ENCODE measurements at places on chromosomes 13 and 19.

DNA sequence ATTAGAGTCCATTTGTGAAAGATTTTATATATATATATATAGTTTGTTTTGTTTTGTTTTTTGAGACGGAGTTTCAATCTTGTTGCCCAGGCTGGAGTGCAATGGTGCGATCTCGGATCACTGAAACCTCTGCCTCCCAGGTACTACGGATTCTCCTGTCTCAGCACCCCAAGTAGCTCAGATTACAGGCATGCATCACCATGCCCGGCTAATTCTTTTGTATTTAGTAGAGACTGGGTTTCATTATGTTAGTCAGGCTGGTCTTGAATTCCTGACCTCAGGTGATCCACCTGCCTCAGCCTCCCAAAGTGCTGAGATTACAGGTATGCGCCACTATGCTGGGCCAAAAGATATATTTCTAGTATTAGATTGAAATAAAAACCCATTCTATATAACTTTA lies 4.0 kb upstream of the ZNF701 start:
- DNase-seq, result no peak

DNA sequence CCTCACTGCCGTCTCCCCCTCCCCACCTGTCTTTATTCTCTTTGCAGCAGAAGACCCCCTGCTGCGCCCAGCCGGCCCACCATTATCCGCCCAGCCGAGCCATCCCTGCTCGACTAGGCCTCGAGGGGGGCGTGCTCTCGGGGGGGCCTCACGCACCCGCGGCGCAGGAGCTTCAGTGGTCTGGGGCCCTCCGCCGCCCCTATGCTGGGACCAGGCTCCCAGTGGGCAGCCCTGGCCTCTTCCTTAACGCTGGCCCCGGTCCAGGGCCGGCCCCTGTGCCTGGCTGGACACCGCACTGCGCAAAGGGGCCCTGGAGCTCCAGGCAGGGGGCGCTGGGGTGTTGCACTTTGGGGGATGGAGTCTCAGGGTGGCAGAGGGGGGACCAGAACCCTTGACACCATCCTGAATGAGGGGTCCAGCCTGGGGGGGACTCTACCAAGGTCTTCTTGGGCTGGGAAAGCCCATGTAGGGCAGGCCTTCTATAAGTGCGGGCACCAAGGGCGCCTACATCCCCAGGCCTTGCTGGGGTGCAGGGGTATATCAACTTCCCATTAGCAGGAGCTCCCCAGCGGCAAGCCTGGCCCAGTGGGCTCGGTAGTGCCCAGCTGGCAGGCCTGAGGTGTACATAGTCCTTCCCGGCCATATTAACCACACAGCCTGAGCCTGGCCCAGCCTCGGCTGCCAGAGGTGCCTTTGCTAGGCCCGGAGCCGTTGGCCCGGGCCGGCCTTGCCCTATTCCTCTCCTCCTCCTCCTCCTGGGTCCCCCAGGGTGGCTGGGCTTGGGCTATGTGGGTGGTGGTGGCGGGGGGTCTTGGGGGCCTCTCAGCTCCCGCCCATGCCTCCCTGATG lies 4.9 kb downstream of the TMED1 start:
- DNase-seq, result no peak

DNA sequence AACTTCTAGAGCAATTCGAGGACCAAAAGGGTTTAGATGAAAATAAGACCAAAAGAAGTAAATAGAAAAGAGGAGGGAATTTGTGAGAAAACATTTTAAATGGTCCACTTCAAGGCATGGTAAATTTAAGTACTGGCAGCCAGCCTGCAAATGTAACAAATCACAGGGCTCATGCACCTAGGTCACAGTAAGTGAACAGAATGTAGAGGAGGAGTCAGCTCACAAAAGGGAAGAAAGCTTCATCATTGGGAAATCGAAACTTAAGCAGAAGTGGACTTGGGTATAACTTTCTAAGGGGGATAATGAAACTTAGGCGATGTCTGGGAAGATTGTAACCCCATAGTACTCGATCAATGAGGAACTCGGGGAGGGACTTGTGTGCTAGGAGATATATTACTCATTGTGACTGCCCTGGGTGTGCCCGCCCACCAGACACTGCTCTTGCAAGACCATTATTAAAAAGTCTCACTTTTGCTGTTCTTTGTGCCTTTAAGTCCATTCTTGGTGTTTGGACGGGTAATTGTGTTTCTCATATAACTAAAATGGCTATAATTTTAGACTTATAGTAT lies 1053.6 kb upstream of the MIR17HG start:
- no peak for DNase-seq

GRCh38 chr19:38849147-38849859 lies 483 bp downstream of the HNRNPL start:
- DNase-seq, result peak; percentile 75

DNA sequence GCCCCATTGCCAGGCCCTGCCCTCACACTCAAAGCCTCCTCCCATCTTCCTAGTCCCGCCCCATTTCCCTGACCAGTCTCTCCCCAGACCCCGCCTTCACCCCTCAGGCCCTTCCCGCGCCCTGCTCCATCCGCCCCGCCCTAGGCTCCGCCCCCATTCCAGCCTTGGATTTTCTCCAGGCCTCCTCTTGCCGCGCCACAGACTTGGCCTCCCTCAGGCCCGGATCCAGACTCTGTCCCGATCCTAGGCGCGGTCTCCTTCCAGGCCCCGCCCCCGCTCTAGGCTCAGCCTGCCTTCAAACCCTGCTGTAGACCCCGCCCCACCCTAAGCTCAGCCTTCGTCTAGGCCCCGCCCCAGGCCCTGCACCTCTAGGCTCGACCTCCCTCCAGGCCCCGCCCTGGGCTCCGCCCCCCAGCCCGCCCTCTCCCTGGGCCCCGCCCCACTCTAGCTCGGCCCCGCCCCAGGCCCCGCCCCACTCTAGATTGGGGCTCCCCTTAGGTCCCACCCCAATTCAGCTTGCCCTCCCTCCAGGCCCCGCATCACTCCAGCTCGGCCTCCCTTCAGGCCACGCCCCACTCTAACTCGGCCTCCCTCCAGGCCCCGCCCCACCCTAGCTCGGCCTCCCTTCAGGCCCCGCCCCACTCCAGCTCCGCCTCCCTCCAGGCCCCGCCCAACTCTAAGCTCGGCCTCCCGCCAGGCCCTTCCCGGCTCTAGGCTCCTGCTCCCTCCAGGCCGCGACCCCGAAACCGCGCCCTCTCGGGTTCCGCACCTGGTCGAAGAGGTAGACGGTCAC lies 18.5 kb downstream of the LMTK3 start:
- no peak for DNase-seq

DNA sequence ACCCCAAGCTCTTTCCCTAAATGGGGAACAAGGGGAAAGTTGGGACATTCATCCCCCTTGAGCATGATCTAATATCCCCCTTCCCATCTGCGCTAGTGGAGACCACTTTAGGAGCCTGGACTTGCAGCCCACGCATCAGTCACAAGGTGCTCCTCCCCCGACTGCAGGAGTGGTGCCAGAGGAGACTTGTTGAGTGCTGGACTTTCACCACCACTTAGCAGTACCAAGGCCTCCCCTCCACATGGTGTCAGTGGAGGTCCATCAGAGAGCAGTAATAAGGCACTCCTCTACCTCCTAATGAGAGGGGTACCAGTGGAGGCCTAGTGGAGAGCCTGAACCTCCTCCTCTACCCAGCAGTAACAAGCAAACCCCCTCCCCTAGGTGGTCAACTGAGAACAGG lies 22.5 kb downstream of the CAB39L start:
- DNase-seq, result no peak

GRCh38 chr13:35882722-35883497 lies 248.3 kb downstream of the DCLK1 start:
- DNase-seq, result no peak

DNA sequence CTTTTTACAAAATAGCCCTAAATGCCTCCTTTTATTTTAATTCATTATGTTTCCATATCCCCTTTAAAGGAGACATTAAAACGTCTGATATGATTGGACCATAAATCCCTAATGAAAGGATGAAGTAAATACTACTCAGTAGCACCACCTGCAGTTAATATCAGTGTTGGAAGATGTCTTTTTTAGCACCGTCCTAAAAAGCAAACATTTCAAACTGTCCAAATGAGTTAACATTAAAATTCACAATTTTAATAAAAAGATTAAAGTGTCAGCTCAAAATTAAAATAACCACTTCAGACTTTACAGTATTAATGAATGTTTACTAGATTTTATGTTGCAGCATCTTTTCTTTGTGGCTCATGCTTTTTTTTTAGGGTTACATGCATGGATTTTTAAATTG lies 12.3 kb downstream of the ZNF507 start:
- DNase-seq, result no peak

- no peak for DNase-seq
Observed at GRCh38 chr13:42786715-42787114, 5.3 kb downstream of the FAM216B start.

- no peak for DNase-seq
Observed at GRCh38 chr19:4144666-4145249, 8.7 kb upstream of the CREB3L3 start.

- peak; percentile 71 for DNase-seq
Observed at GRCh38 chr13:51584731-51585672, 740 bp downstream of the WDFY2 start.

DNA sequence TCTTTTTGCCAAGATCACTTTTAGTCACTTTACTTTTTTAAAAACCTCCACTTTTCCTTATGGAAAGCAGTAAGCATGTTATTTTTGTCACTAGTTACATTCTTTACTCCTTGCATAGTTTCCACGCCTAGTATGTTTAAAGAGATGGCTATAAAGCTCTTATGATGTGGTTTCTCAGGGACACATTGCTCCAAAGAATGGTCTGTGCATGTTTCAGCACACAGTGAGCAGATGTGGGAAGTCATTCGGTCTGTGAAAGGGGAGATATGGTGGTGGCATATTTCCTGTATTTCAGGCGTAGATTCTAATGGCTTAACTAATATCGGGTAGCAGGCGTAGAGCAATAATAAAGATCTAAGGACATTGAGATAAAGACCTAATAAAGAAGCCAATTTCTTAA lies 180.7 kb downstream of the SLITRK6 start:
- no peak for DNase-seq

DNA sequence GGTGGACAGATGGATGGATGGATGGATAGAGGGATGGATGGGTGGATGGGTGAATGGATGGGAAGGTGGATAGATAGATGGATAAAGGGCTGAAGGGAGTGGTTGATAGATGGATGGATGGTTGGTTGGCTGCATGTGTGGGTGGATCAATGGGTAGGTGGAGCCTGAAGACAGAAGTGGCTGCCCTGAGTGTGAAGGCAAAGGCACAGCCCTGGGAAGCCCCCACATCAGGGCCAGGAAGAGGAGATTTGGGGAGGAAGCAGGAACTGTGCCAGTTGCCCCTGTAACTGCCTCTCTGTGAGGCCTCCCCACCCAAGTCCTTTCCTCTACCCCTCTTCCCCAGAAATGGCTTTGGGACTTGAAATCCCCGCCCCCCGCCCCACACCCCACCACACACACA lies 43.4 kb upstream of the NFIC start:
- no peak for DNase-seq

DNA sequence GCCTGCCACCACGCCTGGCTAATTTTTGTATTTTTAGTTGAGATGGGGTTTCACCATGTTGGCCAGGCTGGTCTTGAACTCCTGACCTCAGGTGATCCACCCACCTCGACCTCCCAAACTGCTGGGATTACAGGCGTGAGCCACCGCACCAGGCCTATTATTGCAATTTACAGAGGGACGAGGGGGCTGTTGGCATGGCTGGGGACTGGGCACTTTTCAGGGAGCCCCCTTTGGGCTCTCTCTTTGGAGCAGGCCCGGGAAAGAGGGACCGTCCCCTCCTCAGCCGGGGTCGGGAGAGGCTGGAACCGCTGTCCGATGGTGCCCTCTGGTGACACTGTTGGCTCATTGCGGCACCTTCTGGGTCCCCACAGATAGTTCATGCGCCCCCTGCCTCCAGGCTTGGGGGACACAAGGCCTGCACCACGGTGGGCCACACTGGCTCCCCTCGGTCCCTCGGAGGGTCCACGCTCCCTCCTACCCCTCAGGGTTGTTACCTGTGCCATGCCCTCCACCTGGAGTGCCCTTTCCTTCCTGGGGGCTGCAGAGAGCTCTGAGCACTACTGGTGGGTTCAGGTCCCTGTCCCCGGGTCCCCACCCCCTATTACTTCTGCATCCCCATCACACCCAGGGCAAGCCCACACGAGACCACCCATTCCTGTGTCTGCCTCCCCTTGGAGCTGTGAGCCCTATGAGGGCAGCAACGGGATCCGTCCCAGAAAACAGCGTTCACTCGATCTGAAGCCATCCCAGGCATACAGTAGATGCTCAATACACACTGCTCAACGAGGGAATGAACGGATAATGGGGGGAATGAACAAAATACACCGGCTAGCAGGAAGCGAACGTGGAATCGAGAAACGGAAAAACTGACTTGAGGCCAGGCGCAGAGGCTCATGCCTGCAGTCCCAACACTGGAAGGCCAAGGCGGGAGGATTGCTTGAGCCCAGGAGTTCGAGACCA lies 12.5 kb downstream of the FEM1A start:
- peak; percentile 24 for DNase-seq

- DNase-seq, result no peak
Observed at GRCh38 chr19:19061506-19061905, 2.3 kb upstream of the SLC25A42 start.

GRCh38 chr19:46216612-46217011 lies 12.9 kb upstream of the IGFL1 start:
- no peak for DNase-seq

- DNase-seq, result no peak
Observed at GRCh38 chr13:93398167-93399035, 171.8 kb downstream of the GPC6 start.

DNA sequence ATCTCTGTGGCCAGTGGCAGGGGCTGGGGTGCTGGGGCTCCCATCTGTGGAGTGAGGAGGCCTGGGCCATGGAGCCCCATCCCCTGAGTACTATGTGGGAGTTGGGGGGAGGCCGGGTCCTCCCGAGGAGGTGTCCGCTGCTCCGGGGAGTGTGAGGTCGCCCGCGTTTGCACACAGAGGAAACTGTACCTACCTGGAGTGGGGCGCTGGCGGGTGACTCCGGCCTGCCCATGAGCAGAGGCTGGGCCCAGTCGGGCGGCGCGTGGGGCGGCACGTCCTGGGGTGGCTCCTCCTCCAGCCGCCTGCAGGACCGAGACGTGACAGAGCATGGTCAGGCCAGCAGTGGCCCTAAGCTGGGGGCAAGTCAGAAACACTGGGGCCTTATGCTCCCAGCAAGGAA lies 33.8 kb upstream of the MATK start:
- DNase-seq, result no peak

- DNase-seq, result no peak
Observed at GRCh38 chr13:104015646-104016396, 949.6 kb upstream of the SLC10A2 start.

GRCh38 chr13:100131863-100132574 lies 43.1 kb downstream of the PCCA start:
- no peak for DNase-seq

- DNase-seq, result no peak
Observed at GRCh38 chr13:103213152-103213551, 146.9 kb upstream of the SLC10A2 start.

DNA sequence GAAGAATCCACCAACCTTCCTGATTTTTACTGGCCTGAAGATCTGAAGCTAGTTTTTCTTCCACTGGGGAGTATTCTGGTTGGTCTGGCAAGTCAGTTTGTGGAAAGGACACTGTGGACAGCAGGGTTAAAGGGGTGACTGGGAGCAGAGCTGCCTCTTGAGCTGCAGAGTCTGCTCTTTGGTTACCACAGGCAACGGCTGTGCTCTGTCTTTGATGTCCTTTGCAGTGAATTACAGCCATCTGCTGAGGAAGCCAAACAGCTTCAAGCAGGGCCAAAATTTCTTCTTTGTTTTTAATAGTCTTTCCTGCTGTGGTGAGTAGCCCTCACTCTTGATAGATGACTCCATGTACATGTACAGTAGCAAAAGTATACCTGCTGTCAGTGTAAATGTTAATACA lies 75.7 kb downstream of the ZNF100 start:
- no peak for DNase-seq

GRCh38 chr13:52833296-52833875 lies 15.1 kb downstream of the PCDH8 start:
- DNase-seq, result no peak

GRCh38 chr19:19540715-19541515 lies 2.9 kb downstream of the CILP2 start:
- DNase-seq, result no peak

Data from KG1 (cell line).